ENCODE measurements at places on chromosomes 5 and 9.

DNA sequence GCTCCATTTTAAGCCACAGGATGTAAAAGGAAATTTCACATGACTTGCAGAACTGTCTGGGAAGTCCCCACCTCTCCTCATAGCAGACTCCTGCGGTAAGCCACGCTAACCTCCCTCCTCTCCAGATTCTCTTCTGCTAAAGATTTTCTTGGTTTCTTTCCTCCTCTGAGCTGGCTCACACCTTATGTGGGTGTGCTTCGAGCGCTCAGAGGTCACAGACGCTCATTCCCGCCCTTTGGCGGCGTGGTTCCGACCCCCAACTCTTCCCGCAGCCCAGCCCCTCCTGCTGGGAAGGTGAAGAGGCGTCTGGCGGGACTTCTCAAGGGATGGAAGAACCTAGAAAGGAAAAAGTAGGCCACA lies 32.9 kb upstream of the CDK20 start:
- DNase-seq: peak; percentile 81

DNA sequence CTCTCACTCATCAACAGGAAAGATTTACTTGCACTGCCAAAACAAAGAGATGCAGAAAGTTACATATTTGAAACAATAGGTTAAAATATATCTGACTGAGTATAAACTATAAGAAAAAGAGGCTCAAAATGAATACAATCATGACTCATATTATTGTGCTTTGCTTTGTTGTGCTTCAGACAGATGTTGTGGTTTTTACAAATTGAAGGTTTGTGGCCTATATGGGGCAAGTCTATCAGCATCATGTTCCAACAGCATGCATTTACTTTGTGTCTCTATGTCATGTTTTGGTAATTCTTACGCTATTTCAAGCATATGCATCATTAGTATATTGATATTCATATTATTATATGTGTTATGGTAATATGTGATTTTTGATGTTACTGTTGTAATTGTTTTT lies 330.0 kb downstream of the PRR16 start:
- no peak for DNase-seq

GRCh38 chr5:180380856-180381255 lies 27.7 kb upstream of the GFPT2 start:
- DNase-seq: no peak

DNA sequence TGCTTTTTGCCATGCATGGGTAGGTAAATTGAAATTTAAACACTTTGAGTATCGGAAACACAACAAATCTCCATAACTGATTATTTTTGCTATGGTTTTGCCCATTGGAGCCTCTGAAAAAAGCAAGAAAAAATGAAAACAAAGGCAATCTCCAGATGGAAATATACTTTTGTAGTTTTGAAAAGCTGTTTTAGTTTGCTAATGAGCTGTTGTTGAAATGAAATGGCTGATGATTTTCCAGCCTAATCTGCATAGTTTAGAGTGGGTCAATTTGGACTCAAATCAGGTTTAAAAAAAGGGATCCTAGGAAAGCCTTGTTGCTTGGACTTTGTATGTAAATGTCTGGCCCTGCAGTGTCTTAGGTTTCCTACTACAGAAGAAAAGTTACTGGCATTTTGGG lies 285.8 kb downstream of the CAAP1 start:
- DNase-seq: no peak

DNA sequence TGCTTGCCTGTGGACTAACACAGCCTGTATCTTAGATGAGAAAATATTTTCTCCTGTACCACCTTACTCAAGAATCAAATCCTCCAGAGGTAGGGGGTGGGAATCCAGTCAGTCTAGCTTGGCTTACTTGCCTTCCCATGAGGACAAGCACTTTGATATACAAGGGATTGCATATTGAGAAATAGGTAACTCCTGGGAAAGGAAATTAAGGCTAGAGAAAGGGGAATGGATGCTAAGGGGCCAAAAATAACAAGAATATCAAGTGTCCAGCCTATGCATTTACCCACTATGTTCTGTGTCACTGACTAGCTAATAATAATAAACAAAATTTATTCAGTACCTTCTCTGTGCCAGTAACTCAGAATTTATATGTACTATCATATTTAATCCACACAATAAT lies 21.4 kb upstream of the SNX2 start:
- DNase-seq: no peak

GRCh38 chr9:5620494-5620893 lies 8.4 kb upstream of the RIC1 start:
- DNase-seq: no peak

DNA sequence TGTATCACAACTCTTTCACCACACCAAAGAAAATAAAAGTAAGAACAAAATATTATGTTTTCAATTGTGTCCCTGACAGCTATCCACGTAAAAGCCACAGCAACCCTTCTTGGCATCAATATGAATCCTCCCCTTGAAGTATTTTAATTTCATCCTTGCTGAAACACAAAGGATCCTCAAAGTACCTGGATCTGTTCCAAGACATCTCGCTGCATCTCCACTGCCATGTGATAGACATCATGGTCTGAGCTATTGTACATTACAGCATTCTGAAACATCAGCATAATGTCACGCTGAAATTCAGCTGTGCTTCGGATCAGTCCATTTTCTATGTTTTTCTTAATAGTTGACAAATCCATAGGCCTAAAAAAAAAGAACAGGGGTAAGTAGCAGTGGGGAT lies 17.7 kb downstream of the BRD8 start:
- DNase-seq: no peak

DNA sequence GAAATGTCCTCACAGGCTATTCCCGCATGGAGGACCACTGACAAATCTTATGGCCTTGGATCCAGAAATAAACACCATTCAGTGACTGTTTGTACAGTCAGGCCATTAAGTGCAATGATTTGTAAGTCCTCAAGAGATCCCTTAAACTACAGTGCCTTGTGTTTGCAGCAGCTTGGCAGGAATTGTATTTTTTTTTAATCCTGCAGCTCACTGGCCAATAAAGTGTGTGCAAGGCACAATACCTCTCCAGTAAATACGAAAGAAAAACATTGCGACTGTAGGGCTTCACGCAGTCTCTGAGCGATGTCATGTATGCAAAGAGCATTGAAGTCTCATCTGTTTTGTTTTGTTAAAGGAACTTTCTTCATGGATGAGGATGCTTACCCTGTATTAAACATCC lies 74.2 kb upstream of the TUSC1 start:
- DNase-seq: no peak

GRCh38 chr5:179553006-179553405 lies 2.7 kb downstream of the RUFY1 start:
- DNase-seq: no peak

GRCh38 chr9:95112436-95113280 lies 204.9 kb downstream of the FANCC start:
- DNase-seq: no peak

DNA sequence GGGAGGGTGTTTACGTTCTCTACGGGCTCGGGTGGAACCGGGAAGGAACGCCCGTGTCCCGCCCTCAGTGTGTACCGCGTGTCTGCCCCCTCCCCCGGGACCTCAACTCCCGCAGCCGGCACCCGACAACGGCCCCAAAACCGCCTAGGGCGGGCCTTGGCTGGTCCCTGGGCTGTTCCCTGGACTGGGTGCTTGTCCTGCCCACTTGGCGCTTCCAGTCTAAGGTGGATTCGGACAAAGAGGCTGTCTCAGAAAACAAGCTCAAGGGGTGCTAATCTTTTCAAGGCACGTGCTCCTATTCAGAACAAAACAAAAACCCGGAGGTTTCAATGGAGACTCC lies 379 bp upstream of the CLK4 start:
- no peak for DNase-seq

- no peak for DNase-seq
Measured at GRCh38 chr9:68492806-68493205, 47.9 kb downstream of the TMEM252 start.

DNA sequence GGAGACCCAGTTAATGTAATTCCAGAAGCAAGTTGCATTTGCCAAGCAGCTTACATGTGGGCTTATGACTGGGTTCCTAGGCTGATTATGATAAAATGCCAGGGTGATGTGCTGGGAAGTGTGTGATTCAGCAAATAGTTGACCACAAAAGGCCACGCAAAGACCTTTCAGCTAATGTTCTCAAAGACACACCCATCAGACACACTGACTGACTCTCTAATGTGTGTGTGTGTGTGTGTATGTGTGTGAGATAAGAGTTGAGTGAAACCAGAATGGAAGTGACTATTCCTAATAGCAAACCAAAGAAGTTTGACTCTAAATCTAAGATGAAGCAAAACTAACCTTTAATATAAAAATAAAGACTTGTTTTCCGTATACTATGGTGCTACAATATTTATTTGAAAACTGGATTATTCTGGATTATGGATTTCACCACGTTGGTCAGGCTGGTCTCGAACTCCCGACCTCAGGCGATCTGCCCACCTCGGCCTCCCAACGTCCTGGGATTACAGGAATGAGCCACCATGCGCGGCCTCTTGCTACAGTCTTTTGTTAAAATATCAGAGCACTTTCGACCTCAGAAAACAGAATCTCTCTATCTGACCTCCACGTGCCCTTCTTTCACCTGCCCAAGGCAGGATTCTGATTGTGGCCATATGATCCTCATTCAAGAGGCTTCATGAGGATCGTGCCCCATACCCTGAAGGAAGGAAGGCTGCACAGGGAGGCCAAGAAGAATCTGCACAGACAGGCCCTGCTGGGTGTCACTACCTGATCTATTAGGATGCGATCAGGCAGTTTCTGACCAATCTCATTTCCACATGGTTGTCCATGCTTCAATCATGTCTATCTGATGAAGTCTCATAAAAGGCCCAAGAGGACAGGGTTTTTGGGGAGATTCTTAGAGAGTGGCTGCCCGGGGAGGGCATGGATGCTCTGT lies 75.6 kb downstream of the USP20 start:
- DNase-seq: peak; percentile 49

GRCh38 chr9:126317513-126317912 lies 9.1 kb upstream of the MVB12B start:
- peak; percentile 55 for DNase-seq
